ENCODE measurements at places on chromosomes 7 and 10.

- DNase-seq, result no peak
These were observed 25.4 kb downstream of the RPP38 start for GRCh38 chr10:15122477-15123030.

GRCh38 chr10:77602913-77603533 is 34.6 kb downstream of the KCNMA1 start:
- DNase-seq, result no peak

DNA sequence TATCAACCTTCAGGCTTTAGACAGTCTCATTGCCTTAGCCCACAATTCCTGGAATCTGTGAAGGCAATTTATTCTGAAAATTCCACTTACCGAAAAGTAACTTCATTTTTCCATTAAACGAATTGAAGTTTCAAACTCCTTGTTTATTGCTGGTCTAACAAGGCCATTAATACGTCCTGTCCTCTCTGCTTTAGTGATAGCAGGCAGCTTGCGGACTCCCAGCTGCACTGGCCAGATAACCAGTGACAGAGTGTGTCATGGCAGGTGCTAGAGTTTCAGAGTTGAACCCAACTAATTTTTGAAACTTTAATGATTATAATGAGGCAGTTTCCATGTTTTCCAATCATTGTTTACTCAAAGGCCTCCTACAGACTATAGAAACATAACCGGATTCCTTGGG is 31.1 kb downstream of the LOXL4 start:
- no peak for DNase-seq

DNA sequence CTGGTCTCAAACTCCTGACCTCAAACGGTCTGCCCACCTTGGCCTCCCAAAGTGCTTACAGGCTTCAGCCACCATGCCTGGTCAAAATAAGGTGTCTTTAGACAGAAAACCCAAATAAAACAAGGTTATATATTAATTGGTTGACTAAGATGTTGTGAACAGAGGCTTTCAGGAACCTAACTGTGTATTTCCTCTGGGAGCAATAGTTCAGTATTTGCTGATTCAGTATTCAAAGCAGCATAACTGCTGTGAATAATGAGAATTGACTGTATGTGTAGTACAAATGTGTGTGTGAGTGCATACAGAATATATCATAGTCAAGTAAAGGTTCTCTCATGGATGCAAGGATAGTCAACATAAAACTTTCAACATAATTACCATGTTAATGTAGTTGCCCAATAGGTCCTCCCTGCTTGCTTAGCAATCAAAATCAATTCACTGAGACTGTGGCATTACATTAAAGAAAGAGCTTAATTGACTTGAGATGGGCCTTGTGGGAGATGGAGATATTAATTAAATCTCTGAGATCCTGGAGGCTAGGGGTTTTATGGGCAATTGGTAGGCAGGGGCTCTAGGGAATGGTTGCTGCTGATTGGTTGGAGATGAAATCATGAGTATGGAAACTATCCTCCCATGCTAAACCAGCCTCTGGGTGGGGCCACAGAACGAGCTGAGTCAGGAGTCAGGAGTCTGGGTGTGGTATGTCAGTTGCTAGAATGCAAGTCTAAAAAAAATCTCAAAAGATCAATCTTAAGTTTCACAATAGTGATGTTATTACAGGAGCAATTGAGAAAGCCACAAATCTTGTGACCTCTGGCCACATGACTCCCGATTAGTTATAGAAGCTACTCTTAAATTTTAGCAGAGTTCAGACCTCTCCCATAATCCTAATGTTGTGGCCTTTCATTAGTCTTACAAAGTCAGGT is 162.7 kb downstream of the AKR1D1 start:
- no peak for DNase-seq

GRCh38 chr10:13815756-13816155 is 229.0 kb downstream of the PRPF18 start:
- DNase-seq, result no peak

DNA sequence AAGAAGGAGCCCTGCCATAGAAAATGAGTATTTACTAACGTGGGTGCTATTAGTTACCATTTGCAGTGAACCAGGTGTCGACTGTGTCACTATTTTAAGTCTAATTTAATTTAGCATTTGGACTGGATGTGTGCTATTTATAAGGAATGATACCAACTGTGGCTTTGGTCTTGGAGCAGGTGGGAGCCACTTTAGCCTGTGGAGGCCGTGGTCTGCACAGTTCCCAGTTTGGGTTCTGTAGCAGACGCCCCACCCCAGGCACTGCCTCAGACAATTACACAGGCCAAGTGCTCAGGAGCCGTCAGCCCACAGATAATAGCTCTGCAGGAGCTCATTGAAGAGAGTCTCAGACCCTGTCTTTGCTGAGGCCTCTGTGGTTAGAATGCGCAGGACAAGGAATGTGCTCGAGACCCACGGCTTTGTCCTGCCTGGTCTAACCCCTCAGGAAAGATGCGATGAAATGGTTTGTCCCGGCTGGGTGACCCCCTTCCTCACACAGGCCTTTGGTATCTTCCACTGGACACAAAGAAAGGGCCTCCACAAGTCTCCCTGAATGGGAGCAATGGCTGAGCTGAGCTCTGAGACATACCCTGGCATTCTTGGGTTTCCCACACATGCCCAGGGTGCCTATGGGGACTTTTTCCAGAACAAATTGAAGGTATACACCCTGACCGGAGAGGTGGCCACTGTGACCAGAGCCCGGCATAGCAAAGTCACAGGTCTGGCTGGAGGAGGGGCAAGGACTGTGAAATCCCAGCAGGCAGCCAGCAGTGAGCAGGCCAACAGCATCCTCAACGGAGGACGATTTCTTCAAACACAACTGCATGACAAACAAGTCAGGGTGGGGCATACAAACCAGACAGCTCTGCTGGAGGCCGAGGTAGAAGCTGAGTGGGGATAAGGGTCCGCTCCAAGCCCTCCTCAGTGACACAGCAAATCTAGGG is 251.2 kb downstream of the ARHGAP12 start:
- DNase-seq, result no peak

GRCh38 chr10:77609781-77610272 is 27.8 kb downstream of the KCNMA1 start:
- DNase-seq, result no peak

DNA sequence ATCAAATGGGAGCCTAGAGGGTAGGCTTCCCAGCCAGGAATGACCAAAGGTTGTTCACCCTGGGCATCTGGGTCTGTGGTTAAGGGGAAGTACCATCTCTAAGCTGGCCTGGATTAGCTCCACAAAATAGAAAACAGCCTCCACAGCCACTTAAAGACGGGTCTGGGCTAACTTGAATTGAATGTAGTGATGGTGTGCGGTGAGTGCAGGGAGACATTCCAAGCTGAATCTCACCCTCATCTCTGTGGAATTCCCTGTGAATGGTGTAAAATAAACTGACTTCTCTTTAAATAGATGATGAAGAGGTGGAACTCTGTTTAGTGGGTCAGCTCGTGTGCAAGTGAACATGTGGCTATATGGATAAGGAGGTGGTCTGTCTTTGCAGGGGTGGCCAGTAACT is 251.0 kb downstream of the DYNC1I1 start:
- no peak for DNase-seq
